ENCODE measurements at places on chromosomes 7 and 10.

DNA sequence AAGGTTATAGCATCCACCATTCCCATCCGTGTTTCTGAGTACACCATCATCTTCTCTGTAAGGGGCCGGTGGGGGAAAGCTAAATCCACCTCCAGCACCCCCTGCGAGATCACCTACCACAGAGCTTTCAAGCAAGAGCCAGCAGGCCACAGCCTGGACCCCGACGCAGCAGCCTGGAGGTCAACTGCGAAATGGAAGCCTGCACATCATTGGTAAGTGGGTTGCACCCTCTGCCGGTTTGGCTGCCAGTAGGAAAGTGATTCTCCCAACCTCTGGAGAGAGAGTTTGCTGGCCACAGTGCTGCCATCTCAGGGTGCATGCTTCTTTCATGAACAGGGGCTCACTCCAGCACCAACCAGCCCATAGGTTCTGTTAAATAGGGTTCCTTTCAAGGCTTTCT is 81.7 kb downstream of the WIPF3 start:
- no peak for DNase-seq

DNA sequence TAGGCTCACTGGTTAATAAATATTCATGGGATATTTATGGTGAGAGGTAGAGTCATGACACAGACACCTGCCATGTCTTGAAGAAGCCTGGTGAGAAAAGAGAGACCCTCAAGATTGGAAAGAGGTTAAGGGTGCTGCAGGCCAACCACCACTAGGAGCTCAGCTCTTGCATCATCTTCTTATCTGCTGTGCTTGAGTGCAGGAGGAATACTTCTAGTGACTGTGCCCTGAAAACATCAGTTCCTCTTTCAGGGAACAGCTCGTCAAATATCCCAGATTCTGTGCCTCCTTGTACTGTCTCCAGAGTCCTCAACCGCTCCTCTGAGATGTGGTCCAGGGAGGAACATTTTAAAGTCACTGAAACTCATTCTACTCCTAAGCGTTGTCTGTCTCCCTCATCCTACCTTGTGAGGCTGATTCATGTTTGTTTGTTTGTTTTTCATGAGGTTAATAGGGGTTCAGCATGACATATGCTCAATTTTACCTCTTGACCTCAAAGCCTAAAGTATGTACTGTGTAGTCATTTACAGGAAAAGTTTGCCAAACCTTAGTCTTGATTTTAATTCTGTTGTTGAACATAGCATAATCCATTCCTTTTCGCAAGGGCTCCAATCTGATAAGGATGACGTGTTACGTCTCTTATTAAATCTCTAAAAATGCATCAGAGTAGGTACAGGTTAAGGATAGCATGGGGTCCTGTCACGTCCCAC is 293.1 kb downstream of the C7orf25 start:
- no peak for DNase-seq

DNA sequence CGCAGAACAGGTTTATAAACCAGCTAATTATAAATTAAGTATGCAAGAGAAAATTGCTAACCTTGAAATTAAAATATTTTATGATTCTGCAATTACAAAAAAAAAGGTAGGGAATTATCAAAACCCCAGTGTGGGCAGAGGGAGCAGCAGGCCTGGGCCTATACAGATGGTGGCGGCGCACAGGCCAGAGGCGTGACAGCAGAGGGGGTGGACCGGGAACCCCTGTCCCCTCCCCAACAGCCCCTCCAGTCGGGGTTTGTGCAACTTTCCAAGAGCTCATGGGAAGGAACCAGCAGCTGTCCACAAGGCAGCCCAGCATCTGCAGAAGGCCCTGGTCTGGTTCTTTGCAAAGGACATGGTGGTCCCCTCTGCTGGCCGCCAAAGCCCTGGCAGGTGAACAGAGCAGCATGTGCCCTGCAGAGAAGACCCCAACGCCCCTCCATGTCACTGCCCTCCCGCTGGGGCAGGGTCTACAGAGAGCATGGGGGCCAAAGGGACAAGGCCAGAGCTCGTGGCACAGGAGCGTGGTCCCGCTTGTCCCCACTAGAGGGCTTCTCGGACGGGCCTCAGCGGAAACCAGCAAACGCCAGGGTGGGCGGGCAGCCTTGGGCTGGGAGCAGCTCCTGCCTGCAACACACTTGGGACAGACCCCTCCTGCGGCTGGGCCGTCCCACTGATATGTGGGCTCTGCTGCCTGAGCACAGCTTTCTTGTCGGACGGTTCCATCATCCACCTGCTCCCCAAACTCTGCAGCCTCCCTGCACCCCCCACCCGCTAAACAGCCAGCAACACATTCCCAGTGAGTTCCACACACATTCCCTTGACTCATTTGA is 75.1 kb downstream of the EBF3 start:
- peak; percentile 77 for DNase-seq

- DNase-seq = no peak
Observed at GRCh38 chr7:140214075-140214684, 37.4 kb upstream of the KDM7A start.

DNA sequence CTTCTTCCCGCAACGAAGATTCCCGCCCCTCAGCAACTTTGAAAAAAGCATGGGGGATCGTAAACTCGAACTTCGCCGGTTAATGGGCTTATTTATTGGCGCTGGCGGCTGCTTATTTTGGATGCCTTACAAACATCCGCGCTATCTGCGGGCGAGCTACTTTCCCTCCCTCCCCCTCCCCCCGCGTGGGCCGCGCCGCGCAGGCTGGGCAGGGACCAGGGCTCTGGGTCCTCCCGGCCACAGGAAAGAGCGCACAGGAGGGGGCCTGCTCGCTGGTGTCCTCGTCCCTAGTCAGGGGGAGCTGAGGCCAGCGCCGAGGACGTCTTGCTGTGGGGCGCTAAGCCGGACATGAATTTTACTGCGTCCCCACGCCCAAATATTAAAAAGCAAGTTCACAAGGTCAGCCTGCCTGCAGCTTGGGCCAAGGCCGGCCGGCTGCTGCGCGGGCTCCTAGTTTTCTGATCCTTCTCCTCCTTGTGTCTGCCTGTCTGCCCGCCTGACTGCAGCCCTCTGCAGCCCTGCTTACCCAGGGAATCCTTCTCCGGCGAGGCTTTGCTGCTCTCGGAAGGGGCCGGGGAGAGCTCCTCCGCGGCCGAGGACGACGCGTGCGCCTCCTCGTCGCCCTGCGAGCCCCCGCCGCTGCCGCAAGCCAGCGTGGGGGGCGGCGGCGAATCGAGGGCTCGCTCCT is 1.2 kb downstream of the HOXA10 start:
- no peak for DNase-seq

- no peak for DNase-seq
Observed at GRCh38 chr7:130390486-130390885, 10.2 kb downstream of the CPA1 start.

GRCh38 chr7:85883-86515 is 106.4 kb upstream of the FAM20C start:
- no peak for DNase-seq

DNA sequence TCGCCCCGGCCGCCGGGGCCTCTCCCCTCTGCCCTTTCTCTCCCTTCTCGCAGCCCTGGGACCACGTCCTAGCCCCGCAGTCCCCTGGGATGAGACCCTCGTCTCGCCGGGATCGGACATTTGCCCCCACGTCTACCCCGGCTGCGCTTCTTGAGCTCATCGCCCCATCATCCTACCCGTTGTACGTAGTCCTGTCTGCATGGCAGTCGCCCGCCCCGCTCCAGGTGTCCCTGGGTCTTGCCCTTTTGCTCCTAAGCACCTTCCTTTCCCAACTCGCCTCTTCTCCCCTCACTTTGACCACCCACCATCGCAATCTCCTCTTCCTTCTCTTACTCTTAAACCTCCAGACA is 582 bp downstream of the TPST1 start:
- DNase-seq = peak; percentile 35

DNA sequence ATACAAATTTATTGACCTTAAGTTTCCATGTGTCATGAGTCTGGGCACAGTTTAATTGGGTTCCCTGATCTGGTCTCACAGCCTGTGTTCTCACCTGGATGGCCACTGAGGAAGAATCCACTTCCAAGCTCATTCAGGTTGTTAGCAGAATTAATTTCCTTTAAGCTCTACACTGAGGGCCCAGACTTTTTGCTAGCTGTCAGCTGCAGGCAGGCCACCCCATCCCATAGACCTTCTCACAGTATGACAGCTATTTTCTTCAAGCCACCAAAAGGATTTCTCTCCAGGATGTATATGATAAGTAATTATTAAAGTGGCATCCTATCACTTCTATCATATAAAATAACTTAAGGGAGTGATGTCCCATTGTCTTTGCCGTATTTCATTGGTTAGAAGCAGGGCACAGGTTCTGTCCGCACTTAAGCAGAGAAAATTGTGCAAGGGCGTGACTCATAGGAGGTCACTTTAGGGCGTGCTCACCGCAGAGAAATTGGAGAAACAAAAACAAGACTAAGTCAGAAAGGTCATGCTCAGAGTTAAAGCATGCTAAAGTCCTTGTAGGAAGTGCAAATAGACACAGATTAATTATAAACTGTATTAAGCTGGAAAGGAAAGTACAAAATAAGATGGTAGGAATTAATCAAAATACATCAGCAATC is 109.9 kb downstream of the AHR start:
- DNase-seq = no peak

DNA sequence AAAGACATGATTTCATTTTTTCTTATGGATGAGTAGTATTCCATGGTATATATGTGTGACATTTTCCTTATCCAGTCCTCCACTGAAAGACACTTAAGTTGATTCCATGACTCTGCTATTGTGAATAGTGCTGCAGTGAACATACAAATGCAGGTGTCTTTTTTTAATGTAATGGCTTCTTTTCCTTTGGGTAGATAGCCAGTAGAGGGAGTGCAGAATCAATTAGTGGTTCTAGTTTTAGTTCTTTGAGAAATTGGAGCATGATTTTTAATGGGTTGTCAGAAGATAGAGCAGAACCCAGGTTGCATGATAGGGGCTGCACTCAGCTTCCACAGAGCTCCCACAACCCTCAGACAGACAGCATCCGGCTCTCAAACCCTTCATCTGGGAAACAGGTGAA is 152.9 kb upstream of the PLXDC2 start:
- DNase-seq = no peak

- DNase-seq = no peak
Observed at GRCh38 chr7:151924508-151924907, 31.7 kb upstream of the GALNTL5 start.

GRCh38 chr10:120938822-120939221 is 87.7 kb downstream of the WDR11 start:
- DNase-seq = no peak

DNA sequence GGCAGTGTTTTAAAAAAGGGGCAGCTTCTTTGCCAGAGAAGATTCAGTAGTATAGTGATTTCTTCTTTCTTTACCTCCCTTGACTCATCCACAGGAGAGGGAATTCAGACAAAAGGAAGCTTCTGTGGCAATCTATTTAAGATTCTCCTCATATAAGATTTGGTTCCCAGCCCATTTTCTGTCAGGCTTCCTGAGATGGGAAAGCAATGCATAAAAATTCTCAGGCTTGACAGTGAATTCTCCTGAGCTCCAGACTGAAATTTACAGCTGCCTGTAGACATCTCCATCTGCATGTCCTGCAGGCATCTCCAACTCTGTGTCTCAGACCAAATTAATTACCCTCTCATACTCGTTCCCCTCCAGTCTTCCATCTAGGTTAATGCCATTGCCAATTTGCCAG is 72.8 kb downstream of the TSPAN12 start:
- DNase-seq = no peak

DNA sequence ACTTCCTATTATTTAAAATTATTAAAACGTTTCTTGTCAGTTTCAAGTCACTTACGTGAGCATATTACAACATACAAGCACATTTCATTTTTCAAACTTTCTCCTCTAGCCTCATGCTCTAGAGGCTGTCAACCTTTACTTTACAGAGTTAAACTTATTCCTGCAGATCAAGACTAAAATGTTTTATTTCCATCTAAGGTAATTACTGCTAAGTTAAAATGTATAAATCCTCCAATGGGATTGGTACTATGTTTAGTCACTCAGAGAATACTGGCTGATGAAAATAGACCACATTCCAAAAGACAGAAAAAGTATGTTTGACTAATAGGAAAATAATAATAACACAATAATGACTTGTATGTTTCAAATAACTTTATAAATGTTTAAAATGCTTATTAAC is 8.4 kb upstream of the TRDMT1 start:
- no peak for DNase-seq

DNA sequence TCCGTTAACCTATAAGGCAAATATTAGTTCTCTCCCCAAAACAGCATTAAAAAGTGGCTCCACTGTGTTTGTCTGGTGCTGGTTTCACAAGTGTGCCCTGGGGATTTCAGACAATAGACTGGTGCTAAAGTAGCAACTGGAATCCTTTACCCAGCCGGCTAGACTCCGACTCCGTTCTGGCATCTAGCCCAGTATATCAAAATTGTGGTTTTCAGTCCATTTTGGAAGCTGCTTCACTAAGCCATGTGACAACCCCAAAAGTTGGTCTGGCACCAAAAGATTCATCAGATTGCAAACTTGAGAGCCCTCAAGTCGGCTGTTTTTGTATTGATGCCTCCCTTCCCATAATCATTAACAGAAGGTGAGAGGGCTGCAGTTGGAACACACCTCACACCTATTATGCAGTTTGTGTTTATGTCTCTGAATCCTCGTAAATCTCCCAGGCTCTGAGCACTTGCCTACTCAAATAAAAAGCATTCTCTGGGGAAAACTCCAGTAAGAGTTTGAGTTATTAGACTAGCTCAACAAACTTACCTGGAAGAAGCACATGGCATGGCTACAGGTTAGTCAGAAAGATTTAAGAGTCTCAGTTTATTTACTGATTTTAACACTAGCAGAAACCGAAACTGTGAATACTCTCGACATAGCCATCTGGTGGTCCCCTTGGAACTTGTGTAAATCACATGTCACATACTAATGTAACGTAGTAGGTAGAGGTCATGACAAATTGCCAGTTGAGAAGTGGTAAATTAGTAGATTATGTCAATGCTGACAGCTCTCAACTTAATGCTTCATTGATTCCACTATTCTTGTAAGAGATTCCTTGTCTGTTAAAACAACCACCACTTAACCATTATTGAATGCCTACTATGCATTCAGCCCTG is 14.8 kb upstream of the WNT16 start:
- peak; percentile 32 for DNase-seq

DNA sequence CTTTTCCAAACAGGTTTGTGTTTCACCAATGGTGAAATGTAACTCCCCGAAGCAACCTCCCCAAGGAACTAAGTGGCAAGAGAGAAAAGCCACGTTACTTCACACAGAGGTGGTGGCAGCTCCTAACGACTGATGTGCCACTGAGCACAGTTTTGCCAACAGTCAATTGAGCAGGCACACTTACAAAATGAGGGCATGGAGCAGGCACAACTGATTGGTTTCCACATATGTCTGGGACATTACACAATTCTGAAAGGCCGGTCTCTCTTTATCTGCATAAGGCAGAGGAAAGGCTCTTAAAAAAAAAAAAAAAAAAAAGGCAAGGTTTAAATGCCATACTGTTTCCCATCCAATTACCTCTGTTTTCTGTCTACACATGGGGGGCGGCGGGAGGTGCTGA is 86.7 kb downstream of the GFRA1 start:
- no peak for DNase-seq

GRCh38 chr10:1122349-1122748 is 66.2 kb downstream of the WDR37 start:
- DNase-seq = no peak

DNA sequence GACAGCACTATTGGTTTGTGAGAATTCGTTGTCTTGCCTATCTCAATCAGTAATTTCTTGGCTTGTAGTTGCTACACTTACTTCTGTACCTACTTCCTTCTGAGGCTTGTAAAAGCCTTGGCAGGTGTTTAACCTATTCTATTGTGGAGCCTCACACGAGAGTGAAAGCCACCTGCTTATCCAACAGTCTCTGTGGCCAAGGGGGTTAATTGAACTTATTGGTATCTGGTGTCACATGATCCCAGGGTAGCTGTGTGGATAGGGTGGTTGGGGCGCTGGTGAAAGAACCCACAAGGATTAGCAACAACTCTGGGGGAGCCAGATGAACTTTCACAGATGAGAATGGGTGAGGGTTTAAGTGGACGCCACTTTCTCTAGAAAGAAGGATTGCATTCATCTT is 13.9 kb upstream of the ATP6V0E2 start:
- DNase-seq = no peak
